ENCODE measurements at places on chromosomes 16 and 17.

DNA sequence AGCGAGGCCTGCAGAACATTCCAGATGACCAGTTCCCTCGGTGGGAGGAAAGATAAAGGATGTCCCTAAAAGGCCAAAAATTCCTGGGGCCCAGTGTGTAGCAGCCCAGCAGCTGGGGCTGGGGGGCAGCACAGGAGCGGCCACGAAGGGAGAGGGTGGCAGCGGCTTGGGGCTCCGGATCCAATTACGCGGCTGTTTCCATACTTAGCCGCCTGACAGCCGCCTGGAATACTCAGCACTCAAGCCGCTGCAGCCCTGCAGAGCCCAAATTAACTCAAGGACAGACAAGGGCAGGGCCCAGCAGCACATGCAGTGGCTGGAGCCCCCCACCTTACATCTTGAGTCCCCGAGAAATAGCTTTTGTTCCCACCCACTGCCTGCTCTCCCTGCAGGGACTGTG lies 1.3 kb downstream of the SRL start:
- no peak for DNase-seq

DNA sequence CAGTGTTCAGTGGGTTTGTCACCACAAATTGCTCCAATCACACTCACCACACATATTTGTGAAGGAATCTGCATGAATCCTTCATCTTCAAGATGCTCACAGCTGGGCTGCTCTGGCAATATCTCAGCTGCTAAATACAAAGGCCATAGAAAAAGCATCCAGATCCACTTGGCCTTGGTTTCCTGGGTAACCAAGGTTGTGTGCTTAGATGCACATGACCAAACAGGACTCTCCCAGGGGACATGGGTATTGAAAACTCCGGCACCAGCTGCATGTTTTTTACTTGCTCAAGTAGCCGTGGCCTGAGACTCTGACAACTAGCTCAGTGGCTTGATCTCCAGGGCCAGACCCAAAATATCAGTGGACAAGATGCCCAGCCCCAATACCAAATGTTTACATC lies 131.3 kb downstream of the CBLN1 start:
- DNase-seq, result no peak

- DNase-seq, result no peak
Observed at GRCh38 chr17:57415751-57416207, 159.5 kb downstream of the MSI2 start.

- no peak for DNase-seq
Observed at GRCh38 chr17:3981455-3981854, 17.2 kb upstream of the ATP2A3 start.

DNA sequence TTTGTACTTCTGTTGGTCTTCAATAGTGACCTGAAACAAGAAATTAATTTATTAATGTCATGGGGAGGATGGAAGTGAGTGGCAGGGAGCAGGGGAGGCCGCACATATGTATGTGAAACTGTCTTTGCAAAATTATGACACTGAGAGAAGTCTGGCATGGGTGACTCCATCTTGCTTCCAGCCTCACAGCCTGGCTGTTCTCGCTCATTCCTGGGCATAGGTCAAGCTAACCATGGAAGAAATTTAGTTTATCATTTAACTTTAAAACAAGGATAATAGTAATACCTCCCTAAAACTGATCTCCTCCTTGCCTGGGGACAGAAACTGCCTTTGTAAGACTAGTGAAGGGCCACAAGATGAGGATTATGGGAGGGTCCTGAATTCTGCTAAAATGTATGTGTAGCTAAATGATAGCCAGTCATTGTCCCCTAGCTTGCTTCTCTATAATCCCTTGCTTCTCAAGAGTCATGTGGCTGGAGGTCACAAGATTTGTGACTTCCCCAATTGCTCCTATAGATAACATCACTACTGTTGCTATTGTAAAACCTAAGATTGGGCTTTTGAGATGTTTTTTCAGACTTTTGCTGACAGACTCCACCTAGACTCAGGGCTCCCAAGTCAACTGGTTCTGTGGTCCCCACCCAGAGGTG lies 126.0 kb downstream of the HS3ST3A1 start:
- no peak for DNase-seq

DNA sequence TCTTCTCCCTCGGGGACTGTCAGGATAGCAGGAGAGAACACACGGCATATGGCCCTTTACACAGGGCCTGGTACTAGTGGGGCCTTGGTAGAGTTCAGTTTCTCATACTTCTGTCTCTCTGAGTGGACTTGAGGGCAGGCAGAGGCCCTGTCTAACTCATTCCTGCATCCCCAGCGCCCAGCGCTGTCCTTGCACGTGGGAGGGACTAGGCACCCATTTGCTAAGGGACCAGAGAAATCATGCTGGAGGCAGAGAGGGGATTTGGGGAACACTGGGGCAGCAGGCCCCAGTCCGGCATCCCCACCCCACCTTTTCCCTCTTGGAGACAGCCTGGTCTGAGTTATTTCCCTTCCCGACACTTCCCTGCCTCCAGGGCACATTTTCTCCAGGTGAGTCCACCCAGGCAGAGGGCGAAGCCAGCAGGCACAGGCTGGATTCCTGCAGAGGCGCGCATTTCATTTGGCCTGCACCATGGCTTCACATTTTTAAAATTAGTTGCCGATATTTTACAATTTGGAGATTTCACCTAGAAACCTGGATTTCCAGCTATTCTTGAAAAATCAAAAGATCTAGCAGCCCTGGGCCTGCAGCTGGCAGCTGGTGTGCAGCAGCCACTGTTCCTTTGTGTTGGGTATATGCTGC lies 9.7 kb upstream of the NKD1 start:
- no peak for DNase-seq

DNA sequence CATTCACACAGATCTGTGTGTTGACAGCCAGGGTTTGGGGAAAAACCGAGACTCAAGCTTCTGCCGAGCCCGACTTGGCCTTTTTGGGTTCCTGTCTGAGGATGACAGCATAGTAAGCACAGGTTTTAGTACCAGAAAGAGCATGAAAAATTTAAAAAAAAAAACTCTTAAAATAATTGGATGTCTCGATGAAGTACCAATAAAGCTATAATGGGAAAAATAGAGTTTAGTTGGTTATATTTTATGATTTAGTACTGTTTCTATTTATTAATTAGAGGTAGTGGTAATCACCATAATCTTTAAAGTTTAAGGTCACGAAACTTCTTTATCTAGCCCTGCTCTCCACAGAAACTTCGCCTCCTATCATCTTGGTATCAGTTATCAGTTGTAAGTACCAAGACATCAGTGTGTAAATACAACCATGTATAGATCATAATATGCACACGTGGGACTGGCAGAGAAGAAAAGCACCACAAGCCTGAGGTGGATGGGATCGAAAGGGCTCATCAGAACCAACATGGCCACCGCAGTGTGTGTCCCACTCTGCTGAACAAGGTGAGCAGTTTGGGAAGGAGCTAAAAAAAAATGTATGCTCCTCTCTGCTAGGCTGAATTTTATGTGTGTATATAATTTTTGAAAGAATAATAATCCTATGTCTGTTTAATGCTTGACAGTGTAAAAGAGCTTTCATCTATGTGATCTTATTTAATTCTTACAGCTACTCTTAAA lies 14.4 kb upstream of the EEF2K start:
- no peak for DNase-seq

GRCh38 chr16:89672177-89672941 lies 14.1 kb upstream of the CDK10 start:
- no peak for DNase-seq

DNA sequence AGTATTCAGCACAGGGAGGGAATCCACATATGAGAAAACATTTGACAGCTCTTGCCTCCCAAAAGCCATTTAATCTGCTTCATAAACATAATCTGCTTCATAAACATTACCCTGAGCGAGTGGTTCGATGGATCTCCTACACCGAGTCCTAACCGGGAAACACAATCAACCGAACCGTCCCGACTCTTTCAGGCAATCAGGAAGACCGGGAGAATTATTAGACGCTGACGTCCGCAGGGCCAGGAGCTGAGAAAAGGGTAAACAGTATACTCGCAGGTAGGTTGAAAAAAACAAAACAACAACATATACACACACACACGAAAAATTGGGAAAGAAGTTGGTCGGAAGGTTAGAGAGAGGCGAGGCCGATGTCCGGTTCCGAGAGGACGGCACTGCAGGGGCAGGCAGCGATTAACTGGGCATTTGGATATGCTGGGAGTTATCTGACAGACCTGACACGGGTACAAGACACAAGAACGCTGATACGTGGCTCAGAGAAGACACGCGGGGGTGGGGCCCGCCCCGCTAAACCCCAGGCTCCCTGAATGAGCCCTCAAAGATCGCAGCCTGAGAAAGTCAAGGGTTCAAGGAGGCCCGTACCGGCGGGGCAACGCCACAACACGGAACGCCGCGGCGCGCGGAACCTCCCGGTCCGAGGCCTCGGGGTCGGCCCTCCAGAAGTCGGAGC lies 585 bp downstream of the AP1G1 start:
- no peak for DNase-seq

GRCh38 chr17:45384047-45384788 lies 48.5 kb downstream of the ARHGAP27 start:
- no peak for DNase-seq

GRCh38 chr17:56972111-56972730 lies 5.7 kb upstream of the SCPEP1 start:
- DNase-seq, result no peak

GRCh38 chr17:43171586-43172487 lies 823 bp downstream of the NBR1 start:
- no peak for DNase-seq

GRCh38 chr17:50067996-50068395 lies 12.1 kb downstream of the ITGA3 start:
- DNase-seq, result no peak

GRCh38 chr17:65163990-65164495 lies 26.9 kb downstream of the RGS9 start:
- no peak for DNase-seq

GRCh38 chr17:17774009-17774881 lies 62.5 kb downstream of the SREBF1 start:
- no peak for DNase-seq

GRCh38 chr16:48556913-48557351 lies 53.0 kb downstream of the N4BP1 start:
- no peak for DNase-seq

- no peak for DNase-seq
Observed at GRCh38 chr17:65158622-65159021, 21.5 kb downstream of the RGS9 start.

DNA sequence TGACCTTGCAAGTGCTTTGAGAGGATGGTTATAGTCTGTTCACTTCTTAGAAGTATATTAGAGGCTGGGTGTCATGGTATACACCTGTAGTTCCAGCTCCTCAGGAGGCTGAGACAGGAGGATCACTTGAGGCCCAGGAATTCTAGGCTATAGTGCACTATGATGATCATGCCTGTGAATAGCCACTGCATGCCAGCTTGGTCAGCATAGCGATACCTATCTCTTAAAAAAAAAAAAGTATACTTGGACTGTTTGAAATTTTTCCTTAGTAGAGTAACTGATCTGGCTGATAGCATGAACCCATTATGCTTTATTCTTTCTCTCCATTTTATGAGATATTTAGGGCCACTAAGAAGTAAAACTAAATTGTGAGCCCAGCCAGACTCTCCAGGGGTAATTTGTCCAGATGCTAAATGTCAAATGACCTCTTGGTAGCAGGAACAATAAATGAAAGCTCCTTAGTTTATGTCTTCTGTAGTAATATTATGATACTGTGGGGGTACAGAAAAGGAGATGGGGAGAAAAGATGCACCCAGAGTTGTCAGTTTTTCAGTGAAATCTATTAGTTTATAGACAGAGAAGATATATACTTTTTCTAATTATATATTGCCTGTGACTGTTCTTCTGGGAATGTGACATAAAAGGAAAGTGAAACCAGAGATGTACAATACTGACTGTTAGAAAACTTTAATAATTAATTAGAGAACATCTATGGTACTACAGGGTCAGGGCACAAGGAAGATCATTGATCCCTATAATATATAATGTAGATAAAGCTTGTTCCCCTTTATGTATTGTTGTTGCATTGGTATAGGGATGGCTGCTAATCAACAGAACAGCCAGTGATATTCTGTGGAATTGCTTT lies 335.3 kb upstream of the TBX2 start:
- no peak for DNase-seq

DNA sequence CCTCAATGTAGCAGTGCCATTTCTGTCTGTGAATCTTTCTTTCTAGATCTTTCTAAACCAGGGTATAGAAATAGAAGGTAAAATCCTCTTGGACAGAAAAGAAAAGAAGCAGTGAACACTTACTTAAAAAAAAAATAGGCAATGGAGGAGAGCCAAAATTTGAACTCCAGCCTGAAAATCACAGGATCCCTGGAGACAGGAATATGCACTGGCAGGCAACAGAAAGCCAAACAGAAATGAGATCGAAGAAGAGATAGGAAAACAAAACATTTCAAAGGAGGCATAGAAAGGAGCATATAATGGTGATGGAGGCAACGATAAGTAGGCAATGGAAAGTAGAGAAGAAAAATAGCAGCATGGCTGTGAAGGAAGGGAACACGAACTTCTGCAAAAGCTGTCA lies 253.7 kb upstream of the HSBP1 start:
- no peak for DNase-seq

DNA sequence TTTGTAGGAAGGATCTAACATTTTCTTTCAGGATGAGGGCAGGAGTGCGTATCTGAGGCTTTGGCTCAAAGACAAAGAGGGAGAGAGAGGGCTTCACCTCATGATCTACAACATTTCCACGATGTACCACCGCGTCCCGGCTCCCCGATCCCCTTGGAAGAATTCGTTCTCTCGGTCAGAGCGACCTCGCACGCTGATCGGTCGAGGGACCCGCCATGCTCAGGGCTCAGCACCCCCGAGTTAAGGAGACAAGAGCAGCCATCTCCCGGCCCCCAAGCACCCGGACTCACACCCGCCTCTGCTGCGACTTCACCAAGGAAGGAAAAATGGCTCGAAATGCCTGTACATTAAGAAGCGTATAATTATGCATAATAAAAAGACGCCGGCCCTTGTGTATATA lies 89.5 kb upstream of the RPL38 start:
- no peak for DNase-seq

DNA sequence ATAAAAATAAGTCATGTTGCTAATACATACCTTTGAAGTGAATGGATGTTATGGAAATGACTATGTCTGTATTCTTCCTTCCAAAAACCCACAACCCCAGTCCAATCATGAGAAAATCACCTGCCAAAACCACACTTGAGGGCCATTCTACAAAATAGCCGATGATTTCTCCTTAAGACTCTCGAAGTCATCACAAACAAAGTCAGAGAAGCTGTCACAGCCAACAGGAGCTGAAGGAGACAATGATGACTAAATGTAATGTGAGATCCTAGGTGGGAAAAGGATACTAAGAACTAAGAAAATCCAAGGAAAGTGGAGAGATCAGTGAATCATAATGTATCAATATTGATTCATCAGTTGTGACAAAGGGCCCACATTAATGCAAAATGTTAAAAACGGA lies 432.9 kb upstream of the DYNLRB2 start:
- no peak for DNase-seq

- no peak for DNase-seq
Observed at GRCh38 chr16:49701789-49702494, 154.0 kb downstream of the ZNF423 start.

DNA sequence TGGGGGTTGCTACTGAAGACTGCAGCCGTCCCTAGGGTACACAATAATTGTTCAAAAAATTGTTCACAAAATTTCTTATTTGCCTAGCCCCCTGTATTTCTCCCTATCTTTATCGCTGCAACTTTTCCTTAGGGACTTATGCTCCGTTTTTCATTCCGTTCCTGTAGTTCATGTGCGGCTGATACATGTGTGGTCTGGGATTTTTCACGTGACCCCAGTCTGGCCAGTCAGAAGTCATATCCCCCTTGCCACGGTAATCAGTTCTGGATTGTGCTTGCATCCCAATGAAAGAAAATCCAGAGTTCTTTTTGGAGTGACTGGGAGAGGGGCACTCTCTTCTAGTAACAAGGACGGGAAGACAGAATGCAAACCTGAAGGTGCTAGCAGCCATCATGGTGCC lies 610.7 kb upstream of the C16orf82 start:
- no peak for DNase-seq
